ENCODE measurements at places on chromosomes 12 and 14.

- DNase-seq: no peak
Observed at GRCh38 chr12:114668151-114668885, 15.7 kb downstream of the TBX3 start.

- no peak for DNase-seq
Observed at GRCh38 chr14:71985538-71986189, 53.4 kb downstream of the RGS6 start.

DNA sequence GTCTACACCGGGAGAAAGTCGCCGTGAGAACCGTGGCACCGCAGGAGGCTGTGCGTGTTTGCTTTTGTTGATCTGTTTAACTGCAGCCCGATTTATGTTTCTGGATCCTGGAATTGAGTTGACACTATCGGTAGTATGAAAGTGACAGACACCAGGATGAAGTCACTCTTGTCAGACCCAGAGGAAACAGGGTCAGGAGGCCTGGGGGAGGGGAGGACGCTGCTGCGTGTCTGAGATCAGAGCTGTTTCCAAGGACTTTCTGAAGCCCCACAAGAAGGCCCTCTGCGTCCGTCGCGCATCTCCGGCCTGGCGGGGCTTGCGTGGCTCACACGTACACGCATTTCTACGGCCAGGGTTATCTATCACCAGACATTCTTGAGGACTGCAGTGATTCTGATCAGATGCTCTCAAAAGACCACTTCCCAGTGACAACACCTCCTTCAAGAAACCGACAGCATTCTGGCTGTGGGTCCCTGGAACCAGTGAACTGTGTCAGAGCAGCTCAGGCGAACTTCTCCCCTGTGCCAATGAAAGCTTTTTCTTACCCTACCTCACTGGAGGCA is 263.4 kb downstream of the ADGRD1 start:
- DNase-seq: no peak

GRCh38 chr12:31034372-31034771 is 39.3 kb upstream of the DDX11 start:
- no peak for DNase-seq

DNA sequence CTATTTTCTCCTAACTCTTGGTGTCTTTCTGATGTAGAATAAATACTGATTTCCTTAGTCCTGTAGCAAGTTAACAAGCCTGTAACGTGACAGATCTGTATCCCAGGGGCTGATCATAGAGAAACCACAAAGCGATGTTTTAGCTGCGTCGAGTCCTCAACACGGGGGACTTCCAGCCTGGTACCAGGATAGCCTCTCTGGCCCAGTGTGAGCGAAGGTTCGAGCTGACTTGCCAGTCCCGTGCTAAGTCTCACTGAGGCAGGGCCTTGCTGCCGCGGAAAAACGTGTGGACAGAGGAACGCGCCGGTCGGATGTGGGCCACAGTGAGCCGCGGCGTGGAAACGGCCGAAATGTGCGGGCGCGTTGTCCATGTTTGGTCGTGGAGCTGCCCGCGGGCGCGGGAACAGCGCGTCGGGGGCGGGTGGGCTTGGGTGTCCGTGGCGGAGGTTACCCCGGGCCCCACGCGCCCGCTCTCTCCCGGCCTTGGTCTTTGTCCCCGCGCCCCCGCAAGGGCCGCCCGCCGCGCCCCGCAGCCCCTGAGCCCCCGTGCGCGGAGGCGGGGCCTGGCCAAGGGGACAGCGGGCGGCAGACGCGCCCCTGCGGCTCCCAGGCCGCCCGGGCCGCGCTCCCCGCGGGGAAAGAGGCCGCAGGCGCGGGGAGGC is 531 bp upstream of the EML1 start:
- no peak for DNase-seq

GRCh38 chr12:31488737-31489338 is 102.1 kb downstream of the DENND5B start:
- no peak for DNase-seq

DNA sequence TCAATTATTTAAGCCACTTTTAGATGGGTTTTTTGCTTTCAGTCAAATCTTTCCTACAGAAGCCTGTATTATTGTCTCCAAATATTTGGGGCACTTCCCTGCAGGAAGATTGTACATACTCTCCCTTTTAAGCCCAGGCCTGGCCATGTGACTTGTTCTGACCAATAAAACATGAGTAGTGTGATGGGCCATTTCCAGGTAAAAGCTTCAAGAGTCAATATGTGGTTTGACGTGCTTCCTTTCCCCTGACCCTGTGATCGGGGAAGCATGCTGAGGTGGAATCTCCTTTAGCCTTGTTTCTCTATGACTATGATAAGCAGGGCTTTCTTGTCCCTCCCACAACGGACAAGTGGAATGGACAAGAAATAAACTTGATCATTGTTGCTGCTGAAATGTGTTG is 14.2 kb upstream of the NIN start:
- DNase-seq: no peak

GRCh38 chr14:64279704-64280668 is 14.2 kb downstream of the ESR2 start:
- DNase-seq: no peak

DNA sequence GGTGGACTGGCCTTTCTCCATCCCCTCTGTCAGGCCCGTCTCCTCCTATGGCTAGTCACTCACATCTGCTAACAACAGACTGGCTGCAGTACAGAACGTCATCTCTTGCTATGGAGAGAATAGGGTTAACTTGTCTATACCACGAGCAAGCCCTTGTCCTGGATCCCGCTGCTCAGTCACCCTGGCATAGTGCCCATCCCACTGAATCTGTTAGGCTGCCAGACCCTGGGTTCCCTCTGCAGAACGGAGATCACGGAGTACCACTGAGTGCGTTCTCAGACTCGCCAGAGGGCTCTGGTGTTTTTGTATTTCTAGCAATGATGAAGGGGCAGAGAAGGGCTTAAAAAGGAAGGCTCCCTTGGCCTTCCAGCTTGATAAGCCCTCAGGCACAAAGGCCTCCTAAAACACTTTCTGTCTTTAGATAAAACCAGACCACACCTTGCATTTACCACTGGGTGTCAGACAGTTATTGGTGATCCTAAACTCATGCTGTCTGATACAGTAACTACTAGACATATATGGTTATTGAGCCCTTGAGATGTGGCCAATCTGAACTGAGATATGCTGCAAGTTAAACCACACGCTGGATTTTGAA is 6.3 kb upstream of the NRIP2 start:
- no peak for DNase-seq

DNA sequence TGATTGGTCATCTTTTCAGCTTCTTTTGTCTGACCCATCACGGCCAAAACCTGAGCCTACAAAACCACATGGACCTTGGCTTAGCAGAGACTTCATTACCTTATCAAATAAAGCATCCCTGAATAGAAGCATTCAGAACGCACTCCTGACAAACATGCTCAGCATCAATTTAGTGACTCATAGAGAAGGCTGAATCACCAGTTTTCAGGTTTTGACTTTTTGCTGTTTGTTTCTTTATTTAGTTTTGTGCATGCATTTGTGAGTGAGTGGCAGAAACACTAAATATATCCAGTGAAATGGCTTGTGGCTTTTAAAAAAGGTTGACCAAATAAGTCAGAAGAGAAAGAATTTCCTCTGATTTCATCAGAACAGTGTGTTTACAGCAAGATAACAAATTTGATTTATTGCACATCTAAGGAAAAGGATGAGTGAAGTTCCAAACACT is 19.0 kb upstream of the OVCH1 start:
- no peak for DNase-seq

- no peak for DNase-seq
Observed at GRCh38 chr14:57834001-57834598, 31.8 kb downstream of the SLC35F4 start.

GRCh38 chr12:71804505-71804904 is 35.1 kb upstream of the TBC1D15 start:
- DNase-seq: no peak

- peak; percentile 55 for DNase-seq
Observed at GRCh38 chr12:98424726-98425401, 90.5 kb upstream of the TMPO start.

DNA sequence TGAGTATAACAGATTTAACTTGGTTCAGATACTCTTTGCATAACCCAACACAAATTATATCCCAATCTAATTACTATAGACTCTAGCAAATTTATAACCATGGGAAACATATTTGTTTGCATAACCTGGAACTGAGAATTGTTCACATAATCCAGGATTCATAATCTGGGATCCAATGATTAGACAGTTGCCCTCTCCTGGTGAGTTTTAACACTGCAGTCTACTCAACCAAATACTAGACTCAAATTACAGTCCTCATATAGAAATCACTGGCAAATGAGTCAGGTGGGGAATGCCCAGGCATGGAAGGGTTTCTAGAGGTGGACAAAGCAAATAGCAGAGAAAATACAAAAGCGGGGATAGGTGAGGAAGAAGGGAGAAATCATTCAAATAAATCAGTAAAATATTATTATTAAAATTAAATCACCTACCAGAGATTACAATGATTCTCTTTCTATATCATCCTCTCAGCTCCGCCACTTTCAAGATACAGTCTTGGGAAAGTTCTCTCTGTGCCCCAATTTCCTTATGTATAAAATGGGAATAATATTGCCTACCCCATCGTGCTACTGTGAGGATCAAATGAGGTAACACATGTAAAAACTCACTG is 9.4 kb downstream of the GCH1 start:
- peak; percentile 63 for DNase-seq

DNA sequence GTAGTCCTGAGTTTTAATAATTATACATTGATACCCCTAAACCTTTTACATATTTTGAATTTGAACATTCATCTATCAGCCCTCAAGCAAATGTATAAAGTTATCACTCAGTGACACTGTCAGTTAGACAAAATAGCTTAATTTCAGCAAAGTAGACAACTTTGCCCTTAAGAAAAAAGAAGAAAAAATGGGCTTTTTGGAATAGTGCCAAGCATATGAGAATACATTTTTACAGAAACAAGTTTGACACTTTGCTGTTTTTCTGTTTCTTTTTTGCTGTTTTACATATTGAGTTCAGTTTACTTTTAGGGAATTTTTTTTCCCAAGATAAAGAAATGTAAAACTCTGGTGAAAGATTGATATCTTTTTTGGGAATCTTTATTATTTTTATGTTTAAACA is 14.3 kb downstream of the TBK1 start:
- DNase-seq: no peak

DNA sequence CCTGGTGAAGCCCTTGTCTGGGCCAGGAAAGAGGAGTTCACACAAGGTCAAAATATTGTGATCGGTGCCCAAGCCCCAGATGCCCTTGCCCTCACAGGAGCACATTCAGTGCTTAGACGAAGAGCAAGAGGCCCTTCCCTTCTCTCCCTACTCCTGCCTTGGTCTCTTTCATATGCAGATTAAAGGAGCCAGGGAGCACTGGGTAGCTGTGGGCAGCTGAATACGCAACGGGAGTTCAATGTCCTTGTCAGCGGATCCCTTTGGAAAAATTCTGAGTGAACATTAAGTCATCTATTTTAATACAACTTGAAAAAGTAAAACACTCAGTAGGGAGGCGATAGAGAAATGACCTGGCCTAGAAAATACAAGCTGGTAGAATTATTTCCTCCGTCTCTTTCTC is 1489.4 kb downstream of the AACS start:
- DNase-seq: no peak

DNA sequence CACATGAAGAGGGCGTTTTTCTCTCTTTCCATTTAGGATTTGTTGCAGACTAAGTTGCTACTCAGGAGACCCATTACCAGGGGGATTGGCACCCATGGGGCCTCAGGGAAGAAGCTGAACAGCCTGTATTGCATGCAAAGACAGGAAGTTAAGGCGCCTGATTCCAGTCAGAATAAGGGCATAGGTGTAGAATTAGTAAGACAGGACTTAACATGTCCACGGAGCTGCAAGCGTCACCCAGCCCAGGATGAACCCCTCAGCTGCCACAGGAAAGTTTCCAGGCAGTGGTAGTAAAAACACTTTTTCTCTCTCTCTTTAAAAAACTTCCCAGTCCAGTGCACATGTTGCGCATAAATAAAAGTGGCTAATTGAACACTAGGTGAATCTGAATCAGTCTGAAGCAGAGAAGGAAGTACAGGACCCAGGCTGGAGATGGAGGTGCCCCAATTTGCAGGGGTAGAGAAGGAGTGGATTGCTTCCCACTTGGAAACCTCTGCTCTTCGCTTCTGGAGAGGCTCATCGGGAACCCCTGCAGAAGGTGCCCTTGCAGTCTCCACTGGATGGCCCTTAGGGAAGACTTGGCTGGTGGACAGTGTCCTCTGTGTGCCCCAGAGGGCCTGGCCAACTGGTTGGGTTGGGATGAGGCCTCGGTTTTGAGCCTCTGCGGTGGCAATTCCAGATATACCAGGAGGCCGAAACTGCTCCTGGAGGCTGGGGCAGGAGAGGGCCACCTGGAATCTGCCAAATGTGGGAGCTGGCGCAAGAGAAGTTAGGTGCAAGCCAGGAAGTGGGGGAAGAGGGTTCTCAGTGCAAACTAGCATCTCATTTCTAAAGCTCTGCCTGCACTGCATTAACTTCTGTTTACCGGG is 10.7 kb upstream of the TBX3 start:
- DNase-seq: no peak

GRCh38 chr12:49827401-49828099 is 663 bp downstream of the NCKAP5L start:
- DNase-seq: peak; percentile 47

DNA sequence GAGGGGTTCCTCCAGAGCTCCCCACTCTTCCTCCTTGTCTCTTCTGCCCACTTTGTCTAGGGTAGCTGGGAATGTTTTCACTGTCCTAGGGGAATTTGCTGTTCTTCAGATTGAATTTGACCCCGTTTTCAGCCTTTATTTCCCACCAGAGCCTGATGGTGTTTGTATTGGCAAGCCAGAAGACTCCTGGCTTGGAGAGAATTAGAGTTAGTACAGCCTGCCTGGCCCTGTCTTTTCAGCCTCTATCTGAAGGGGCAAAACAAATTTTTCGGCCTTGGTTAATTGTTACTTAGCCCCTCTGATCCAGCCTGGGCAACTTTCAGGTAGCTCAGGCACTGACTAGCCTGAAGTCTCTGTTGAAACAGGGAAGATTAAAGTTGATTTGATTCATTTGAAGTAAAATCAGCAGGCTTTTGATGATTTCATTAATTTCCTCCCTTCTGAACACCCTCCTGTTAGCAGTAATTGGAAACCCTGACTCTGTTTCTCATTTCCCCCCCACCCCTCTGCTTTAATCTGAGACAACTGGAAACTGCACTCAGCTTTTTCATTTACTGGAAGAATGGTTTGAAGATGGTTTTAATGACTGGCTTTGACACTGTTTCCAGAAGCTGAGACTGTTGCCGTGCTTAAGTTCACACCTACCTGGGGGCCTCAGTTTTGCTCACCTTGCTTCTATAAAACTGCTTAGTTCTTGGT is 63.3 kb downstream of the SUSD6 start:
- DNase-seq: no peak

GRCh38 chr12:71438670-71439361 is 782 bp upstream of the LGR5 start:
- DNase-seq: no peak

DNA sequence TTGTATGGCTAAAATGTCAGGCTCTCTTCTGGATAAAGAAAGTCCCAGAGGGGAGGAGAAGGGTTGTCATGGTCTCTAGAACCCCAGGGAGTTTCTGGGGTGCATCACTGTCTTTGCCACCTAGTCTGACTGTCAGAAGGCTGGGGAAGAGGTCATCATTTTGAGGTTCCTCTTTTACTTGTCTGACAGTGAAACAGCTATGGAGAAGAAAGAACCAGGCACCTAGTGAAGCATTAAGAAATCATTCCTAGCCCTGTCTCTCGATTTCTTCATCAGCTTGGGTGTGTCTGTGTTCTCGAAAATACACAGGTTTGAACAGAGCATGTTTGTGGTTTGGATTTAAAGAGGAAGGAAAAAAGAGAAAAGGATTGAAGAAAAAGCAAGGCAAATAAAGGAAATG is 158.7 kb upstream of the LRIG3 start:
- no peak for DNase-seq

GRCh38 chr14:54000341-54000811 is 43.8 kb upstream of the BMP4 start:
- DNase-seq: no peak

All from CD8-positive, alpha-beta T cell (primary cell).